Endodermal cell (in vitro differentiated cells): ENCODE measurements at places on chromosomes 16 and 17. TPM values are rescaled to one million over a fixed set of nuclear protein-coding genes. Genes with fewer than 3 reads are reported as not detected.
A peak's percentile ranks its signal among the peaks of the same experiment; 100 is the strongest.

Gene KRTAP9-7
- not detected in 3 replicates for total RNA-seq

Gene CD300H
- total RNA-seq: not detected in 2 replicates

Gene MRPS34
- 103 to 164 TPM (median 152 TPM) in 3 replicates for total RNA-seq

Gene CTRL
- total RNA-seq: 0.66 and 1.2 TPM in 2 replicates

Gene GAA
- total RNA-seq: 71.4 to 74.3 TPM (median 72.3 TPM) in 3 replicates

Gene MYH11
- total RNA-seq: 0.05 and 0.09 TPM in 2 replicates

Gene KRT20
- not detected in 2 replicates for total RNA-seq

Gene ZNF500
- 16.5 and 17.2 TPM in 2 replicates for total RNA-seq

Gene PIRT
- total RNA-seq: not detected in 3 replicates

Gene CA10
- total RNA-seq: 0.29 and 0.37 TPM in 2 replicates

Gene TNFSF13
- 3.0 to 4.6 TPM (median 4.2 TPM) in 3 replicates for total RNA-seq

DNA sequence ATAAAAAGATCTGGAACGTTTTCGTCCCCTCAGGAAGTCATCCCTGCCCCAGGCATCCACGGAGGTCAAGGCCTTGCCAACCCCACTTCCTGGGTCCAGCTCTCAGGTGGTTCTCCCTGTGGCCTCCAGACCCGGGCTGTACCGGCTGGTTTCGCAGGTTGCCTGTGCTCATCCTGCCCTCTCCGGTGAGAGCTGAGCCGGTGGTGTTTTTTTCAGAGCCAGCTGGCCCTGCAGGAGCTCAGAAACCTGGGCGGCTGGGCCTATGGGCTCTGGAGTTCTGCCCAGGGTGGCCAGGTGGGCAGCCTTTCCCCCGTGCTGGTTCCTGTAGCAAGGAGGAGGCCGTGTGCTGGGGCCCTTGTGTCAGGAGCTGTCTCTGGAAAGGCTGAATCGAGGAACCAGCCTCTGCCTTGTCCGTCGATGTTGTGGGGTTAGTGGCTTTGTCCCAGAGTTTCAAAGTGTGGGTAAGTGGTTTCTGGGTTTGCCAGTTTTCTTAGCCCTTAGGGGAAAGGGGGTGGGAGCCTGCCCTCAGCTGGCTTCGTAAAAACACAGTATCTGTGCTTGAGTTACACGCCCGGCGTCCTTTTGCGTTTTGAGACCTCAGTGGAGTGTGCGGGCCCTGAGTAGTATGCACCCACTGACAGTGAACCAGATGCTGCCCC, 23.6 kb downstream of the C16orf90 start:
- H3K27ac ChIP-seq: no peak overlapping the region
- peak; percentile 27 for DNase-seq
- no peak overlapping the region for H3K4me3 ChIP-seq
- H3K27me3 ChIP-seq: no peaks in the 10 kb centered on the region
- H3K4me1 ChIP-seq: peaks cover 6% of the 10 kb centered on the region

DNA sequence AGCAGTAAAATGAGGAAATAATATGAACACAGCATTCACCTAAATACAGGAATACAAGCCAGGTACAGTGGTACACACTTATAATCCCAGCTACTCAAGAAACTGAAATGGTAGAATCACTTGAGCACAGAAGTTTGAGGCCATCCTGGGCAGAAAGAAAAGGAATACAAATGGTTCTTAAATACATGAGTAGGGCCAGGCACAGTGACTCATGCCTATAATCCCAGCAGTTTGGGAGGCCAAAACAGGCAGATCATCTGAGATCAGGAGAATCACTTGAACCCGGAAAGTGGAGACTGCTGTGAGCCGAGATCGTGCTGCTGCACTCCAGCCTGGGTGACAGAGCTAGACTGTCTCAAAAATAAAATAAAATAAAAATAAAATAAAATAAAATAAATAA, 23.0 kb upstream of the SMG8 start:
- H3K27me3 ChIP-seq: no peaks in the 10 kb centered on the region
- peaks cover 45% of the 10 kb centered on the region for H3K36me3 ChIP-seq
- no peak overlapping the region for H3K27ac ChIP-seq
- DNase-seq: no peak
- H3K4me1 ChIP-seq: no peaks in the 10 kb centered on the region

DNA sequence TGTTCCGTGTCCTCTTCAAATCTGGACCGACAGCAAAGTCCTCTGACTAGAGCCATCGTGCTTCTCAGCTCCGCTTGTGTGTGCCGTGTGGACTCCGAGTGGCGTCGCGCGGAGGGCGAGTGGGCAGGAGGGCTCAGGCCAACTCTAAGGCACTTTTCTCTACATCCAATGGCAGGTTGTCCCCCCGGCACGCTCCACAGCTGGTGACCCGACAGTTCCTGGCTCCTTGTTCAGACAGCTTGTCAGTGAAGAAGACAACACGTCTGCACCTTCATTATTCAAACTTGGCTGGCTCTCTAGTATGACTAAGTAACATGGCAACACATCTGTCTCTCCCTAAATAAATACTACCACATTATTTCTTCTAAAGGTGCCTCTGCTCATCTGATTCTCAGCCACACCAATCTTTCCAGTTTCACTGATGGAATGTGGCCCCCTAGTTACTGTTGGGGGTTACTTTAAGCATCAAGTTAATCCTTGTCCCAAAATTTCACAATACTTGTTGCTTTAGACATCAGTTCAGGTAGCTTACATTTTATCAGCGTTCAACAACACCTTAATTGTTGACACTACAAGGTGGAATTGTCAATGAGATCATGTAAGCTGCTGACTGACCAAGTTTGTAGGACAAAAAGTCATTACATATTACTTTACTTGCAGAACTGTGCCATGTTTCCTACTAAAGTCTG, 15.4 kb downstream of the COG1 start:
- H3K27ac ChIP-seq: peak overlapping the region; percentile 6
- H3K4me3 ChIP-seq: no peak overlapping the region
- DNase-seq: no peak
- peaks cover 61% of the 10 kb centered on the region for H3K36me3 ChIP-seq

DNA sequence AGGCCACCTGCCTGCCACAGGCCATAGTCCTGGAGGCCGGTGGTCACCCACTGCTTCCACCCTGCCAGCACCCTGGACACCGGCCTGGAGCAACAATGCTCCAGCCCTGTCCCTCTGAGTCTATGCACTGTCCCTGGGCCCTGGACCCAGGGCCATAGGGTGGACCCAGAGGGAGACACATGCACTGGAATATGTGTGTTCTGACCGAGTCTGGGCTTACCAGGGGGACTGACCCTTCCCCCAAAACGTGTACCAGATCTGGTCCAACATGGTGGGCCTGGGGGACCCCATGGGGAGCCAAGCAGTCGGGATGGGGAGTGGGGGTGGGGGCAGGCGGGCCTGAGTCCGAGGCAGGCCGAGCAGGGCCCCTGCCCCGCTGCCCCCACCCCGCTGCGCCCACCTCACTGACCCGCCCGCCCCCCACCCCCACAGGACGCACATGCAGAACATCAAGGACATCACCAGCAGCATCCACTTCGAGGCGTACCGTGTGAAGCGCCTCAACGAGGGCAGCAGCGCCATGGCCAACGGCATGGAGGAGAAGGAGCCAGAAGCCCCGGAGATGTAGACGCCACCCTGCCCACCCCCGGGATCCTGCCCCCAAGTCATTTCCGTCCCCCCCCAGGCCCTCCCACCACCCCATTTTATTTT, 357.4 kb downstream of the SEC14L1 start:
- H3K27ac ChIP-seq: no peak overlapping the region
- H3K36me3 ChIP-seq: peaks cover 60% of the 10 kb centered on the region
- H3K4me1 ChIP-seq: no peaks in the 10 kb centered on the region
- no peaks in the 10 kb centered on the region for H3K27me3 ChIP-seq

DNA sequence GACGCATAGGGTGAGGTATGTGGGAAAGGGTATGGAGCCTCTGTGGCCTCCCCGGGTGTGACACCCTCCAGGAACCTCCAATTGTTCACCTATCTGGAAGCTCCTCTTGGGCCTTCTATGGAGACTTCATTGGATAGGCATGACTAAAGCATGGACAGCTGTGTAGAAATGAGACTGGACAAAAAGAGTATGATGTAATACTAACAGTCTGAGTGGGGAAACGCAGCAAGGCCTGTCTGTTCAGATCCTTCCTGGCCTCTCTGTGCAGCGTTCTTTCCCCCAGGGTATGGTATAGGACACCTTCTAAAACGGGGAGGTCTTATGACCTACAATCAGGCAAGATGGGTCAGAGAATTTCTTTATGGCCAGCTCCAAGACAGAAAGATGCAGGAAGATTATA, 30.7 kb upstream of the CCNF start:
- no peaks in the 10 kb centered on the region for H3K27me3 ChIP-seq
- no peak overlapping the region for H3K4me3 ChIP-seq
- no peak overlapping the region for H3K27ac ChIP-seq
- H3K4me1 ChIP-seq: no peaks in the 10 kb centered on the region

DNA sequence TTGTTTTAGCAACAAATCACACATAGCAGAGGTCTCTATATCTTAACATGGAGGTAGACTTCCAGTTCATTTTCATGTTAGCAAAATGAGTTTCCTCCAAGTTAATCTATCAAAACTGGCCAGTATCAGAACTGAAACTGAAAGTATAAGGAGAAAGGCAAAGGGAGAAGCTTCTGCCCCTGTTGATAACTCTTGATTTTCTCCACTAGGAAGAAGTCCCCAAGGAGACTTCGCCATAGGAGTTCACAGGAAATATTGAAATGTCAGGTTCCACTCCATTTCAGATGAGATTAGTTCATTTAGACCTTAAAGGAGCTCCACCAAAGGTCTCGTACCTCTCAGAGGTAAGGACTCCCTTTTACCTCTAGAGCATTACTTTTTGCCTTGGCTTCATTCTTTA, 1.2 kb upstream of the OGFOD3 start:
- peaks cover 7% of the 10 kb centered on the region for H3K36me3 ChIP-seq
- H3K27ac ChIP-seq: no peak overlapping the region
- DNase-seq: no peak
- H3K27me3 ChIP-seq: no peaks in the 10 kb centered on the region

GRCh38 chr16:56980792-56981724, 8.3 kb upstream of the NLRC5 start:
- no peaks in the 10 kb centered on the region for H3K27me3 ChIP-seq
- no peak for DNase-seq
- no peak overlapping the region for H3K27ac ChIP-seq
- no peak overlapping the region for H3K4me3 ChIP-seq
- no peaks in the 10 kb centered on the region for H3K4me1 ChIP-seq

- peaks cover 10% of the 10 kb centered on the region for H3K4me1 ChIP-seq
- no peaks in the 10 kb centered on the region for H3K27me3 ChIP-seq
- DNase-seq: peak; percentile 46
- H3K4me3 ChIP-seq: peak overlapping the region; percentile 41
- H3K36me3 ChIP-seq: no peaks in the 10 kb centered on the region
Measured at GRCh38 chr16:5166486-5166885, 68.9 kb upstream of the EEF2KMT start.

GRCh38 chr16:73052576-73052975, 4.6 kb upstream of the ZFHX3 start:
- peaks cover 6% of the 10 kb centered on the region for H3K4me1 ChIP-seq
- H3K36me3 ChIP-seq: no peaks in the 10 kb centered on the region
- no peak overlapping the region for H3K4me3 ChIP-seq
- DNase-seq: peak; percentile 72
- H3K27ac ChIP-seq: peak overlapping the region; percentile 78
- peaks cover 97% of the 10 kb centered on the region for H3K27me3 ChIP-seq

GRCh38 chr17:71985111-71986039, 135.4 kb upstream of the SOX9 start:
- no peak overlapping the region for H3K27ac ChIP-seq
- H3K27me3 ChIP-seq: no peaks in the 10 kb centered on the region
- H3K36me3 ChIP-seq: no peaks in the 10 kb centered on the region
- no peak overlapping the region for H3K4me3 ChIP-seq
- H3K4me1 ChIP-seq: no peaks in the 10 kb centered on the region
- no peak for DNase-seq

DNA sequence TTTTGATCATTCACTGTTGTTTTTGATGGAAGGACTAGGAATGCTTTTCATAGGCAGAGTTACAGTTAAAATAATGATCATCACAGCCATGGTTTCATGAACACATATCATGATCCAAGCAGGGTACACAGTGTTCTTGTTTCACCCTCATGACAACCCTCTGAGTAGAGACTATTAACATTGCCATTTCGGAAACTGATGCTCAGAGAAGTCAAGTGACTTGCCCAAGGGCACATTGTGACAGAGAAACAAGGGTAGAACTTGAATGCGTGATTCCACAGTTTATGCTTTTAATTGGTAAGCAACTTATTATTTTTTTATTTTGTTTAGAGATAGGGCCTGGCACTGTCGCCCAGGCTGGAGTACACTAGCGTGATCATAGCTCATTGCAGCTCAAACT, 202.3 kb downstream of the KATNIP start:
- H3K4me1 ChIP-seq: no peaks in the 10 kb centered on the region
- no peak overlapping the region for H3K27ac ChIP-seq
- H3K4me3 ChIP-seq: no peak overlapping the region
- H3K27me3 ChIP-seq: no peaks in the 10 kb centered on the region

- no peak overlapping the region for H3K4me3 ChIP-seq
- no peaks in the 10 kb centered on the region for H3K36me3 ChIP-seq
- H3K4me1 ChIP-seq: no peaks in the 10 kb centered on the region
- no peak overlapping the region for H3K27ac ChIP-seq
- no peaks in the 10 kb centered on the region for H3K27me3 ChIP-seq
Measured at GRCh38 chr17:72176951-72177660, 56.3 kb downstream of the SOX9 start.

GRCh38 chr16:55330781-55331647, 7.0 kb downstream of the IRX6 start:
- peak; percentile 65 for DNase-seq
- H3K4me3 ChIP-seq: peak overlapping the region; percentile 75
- peaks cover 4% of the 10 kb centered on the region for H3K4me1 ChIP-seq
- peaks cover 100% of the 10 kb centered on the region for H3K27me3 ChIP-seq

GRCh38 chr17:3557768-3558583, at the start of gene TRPV3:
TSS of gene TRPV3 (minus strand) at chr17:3557812. CDS start at chr17:3554850, 2,962 bp downstream.
- no peak within 1 kb of the TSS for H3K27ac ChIP-seq
- H3K36me3 ChIP-seq: no peaks in the 10 kb centered on the region
- DNase-seq: peak; percentile 47
- H3K4me1 ChIP-seq: no peaks in the 10 kb centered on the region
- no peak within 1 kb of the TSS for H3K4me3 ChIP-seq

DNA sequence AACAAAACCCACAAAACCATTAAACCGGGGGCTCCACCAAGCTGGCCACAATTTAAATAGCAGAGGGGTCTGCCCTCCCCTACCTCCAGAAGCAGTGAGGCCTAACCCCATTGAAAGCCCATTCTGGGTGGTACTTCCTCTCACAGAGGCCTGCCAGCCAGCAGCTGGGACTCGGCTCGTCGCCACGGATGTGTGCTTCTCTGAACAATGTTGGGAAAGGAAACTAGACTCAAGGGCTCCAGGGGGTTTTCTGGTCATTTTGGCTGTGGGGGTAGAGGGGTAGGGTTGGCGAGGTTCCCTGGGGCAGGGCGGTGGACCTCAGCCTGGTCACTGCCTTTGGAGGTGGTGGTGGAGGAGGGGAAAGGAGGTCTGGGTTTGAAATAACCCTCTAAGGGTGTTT, 4.7 kb upstream of the PLCG2 start:
- DNase-seq: no peak
- peaks cover 8% of the 10 kb centered on the region for H3K27me3 ChIP-seq

GRCh38 chr17:55264645-55265298, at the start of gene HLF:
TSS of gene HLF (plus strand) at chr17:55264960. CDS start at chr17:55265485, 525 bp downstream.
- peak; percentile 93 for DNase-seq
- H3K4me3 ChIP-seq: peak within 1 kb of the TSS; percentile 72
